ENCODE measurements at places on chromosomes 2 and 18.
A peak's percentile ranks its signal among the peaks of the same experiment; 100 is the strongest.

- DNase-seq: no peak
These were observed 139.7 kb downstream of the BCL11A start for GRCh38 chr2:60413814-60414168.

- DNase-seq: no peak
These were observed 146.1 kb upstream of the SATB2 start for GRCh38 chr2:199603721-199604291.

- no peak for DNase-seq
These were observed 56.9 kb upstream of the PELI1 start for GRCh38 chr2:64201151-64201550.

GRCh38 chr18:55863391-55863706 is 275.4 kb upstream of the TCF4 start:
- DNase-seq: no peak

DNA sequence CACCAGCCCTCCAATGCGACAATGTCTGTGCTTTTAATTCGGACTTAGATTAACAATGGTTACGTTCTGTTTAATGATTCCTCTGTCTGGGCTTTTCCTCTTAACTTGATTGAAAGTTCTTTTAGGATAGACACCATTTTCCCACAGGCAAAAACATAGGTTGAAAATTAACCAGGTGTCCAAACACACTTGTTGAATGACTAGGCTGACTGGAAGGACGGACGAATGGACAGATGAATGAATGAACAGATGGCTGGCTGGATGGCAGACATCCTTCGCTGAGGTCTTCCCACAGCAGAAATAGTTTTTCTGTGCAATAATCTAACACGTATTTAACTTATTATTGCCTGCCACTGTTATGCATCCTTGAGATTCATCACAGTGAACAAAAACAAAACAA is 298.8 kb downstream of the SRBD1 start:
- no peak for DNase-seq

- no peak for DNase-seq
These were observed 22.0 kb downstream of the GPC1 start for GRCh38 chr2:240457223-240458043.

GRCh38 chr2:10658041-10658913 is 31.5 kb downstream of the NOL10 start:
- peak; percentile 8 for DNase-seq

GRCh38 chr2:174874085-174874484 is 109.8 kb upstream of the CHRNA1 start:
- no peak for DNase-seq

DNA sequence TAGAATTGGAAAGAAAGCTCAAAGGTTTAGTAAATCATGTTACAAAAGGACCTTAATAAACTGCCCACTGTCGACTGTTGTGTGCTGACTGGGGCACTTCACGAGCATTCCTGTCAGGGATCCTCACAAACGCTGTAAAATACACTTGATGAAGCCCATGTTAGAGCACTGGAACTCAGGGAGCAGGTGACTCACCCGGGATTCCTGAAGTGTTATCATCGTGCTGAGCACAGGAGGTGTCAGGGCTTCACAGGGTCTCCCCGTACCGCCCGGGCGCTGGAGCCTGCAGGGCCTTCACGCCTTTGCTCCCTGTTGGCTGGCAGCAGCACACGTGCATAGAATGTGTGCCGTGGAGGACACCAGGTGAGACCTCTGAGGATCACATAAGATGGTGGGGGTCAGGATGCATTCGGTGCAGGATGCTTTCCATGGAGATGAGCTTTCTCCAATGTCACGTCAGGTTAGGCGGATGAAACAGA is 187.3 kb downstream of the SNTG2 start:
- no peak for DNase-seq

DNA sequence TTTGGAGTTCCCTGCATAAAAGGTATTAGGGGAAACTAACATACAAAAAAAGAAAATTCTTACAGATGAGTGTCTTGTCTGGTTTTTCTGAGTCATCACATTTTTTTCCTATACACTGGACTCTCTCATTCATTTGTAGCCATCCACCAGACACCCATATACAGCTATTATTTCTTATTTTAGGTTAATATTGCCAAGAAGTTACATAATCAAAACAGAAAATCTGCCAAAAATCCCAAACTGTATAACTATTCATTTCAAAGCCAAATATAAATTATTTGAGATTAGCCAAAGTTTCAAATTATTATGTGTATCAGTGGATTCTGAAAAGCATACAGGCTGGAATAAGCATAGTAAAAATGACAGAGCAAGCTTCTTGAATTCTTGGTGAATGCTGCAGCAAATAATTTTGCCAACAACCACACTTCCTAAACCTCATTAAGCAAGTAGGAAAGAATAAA is 191.2 kb downstream of the NCKAP5 start:
- DNase-seq: no peak

GRCh38 chr2:224796695-224797305 is 80.6 kb upstream of the CCDC195 start:
- DNase-seq: no peak

- DNase-seq: no peak
These were observed 10.3 kb downstream of the FBLN7 start for GRCh38 chr2:112148477-112148876.

DNA sequence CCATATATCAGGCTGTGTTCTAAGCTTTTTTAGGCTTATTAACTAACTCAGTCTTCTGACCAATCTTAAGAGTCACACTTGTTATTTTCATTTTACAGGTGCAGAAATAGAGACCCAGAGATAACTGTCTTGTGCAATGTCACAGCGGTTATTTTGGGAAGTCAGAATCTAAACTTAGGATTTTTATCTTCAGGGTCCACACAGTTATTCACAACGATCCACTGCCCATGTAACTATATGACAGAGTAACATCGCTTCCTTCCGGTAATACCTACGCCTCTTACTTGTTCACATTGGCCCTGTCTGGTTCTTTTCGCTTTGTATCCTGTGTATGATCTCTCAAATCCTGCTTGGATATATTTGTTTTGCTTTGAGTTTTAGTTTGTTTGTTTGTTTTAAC is 631.7 kb downstream of the LRP1B start:
- peak; percentile 84 for DNase-seq

GRCh38 chr2:159091976-159092375 is 123.5 kb downstream of the TANC1 start:
- no peak for DNase-seq
